ENCODE measurements at places on chromosomes 3 and 15.
A peak's percentile ranks its signal among the peaks of the same experiment; 100 is the strongest.

DNA sequence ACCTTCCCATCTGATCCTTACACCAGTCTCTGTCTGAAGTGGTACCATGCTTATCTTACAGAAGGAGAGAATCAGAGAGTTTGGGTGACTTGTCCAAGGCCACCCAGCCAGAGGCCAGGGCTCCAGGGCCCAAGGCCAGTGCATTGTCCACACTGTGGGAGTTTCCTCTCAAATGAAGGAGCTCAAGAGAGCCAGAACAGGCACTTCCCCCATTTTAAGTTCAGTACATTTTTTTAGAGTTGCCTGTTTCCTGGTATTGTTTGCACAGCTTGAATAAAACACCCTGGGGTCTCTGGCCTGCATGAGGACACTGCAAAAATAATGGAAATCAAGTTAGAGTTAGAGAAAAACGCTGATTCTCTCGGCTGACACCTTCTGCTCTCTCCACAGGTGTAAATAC, 284.0 kb downstream of the SQOR start:
- DNase-seq = no peak

DNA sequence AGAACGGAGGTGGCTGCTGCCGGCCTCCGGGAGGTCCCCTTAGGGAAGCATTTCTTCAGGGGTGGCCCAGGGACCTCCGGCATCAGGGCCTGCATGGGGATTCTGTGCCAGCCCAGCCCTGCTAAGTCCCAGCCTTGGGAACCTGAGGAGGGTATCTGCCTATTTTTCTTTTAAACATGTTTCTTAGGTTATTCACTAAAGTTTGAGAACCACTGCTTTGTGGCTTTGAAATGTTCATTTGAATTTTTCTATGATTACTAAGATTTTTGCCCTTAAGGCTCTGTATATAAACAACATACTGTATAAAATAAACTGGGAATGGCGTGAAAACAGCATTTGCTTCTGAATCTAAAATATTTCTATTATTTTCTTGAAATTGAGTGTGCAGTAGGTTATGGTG, 24.4 kb downstream of the FAN1 start:
- DNase-seq = no peak

GRCh38 chr3:54628888-54629441, 298.9 kb downstream of the LRTM1 start:
- DNase-seq = no peak

- no peak for DNase-seq
These were observed 244.2 kb downstream of the ZMAT3 start for GRCh38 chr3:178827285-178827856.

DNA sequence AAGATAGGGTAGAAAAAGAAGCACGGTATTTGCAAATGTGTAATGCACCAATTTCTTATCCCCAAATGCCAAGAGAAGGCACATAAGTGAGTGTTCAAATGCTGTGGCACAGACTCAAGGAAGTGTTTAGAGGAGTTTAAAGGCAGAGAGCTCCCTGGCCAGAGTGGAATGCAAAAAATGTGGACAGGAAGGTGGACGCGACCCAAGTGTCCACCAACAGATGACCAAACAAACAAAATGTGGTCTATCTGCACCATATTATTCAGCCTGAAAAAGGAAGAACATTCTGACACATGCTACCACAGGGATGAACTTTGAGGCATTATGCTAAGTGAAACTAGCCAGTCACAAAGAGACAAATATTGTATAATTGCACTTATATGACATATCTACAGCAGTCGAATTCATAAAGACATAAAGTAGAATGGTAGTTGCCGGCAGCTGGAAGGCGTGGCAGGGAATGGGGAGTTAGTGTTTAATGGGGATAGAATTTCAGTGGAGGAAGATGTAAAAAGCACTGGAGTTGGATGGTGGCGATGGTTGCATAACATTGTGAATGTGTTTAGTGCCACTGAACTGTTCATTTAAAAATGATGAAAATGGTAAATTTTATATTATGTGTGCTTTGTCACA, 126.6 kb downstream of the SRGAP3 start:
- no peak for DNase-seq

DNA sequence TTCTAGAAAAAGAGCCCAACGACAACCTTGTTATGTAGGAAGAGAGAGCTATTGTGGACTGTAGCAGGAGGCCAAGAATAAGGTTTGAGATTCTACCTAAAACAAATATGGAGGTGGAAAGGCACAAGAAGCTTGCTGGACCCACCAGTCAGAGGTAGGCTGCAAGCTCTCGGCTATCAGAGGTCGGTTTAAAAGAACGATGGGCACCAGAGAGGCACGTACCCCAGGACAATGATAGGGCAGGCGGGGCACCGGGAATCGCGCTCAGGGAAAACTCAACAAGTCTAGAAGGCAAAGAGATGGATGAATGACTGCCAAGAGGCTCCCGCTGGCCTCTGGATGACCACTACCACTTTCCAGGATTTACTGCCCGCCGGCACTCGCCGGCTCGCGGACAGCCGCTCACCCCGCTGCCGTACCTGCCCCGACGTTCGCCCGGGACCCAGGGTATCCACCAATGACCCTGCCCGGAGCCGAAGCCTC, 1.1 kb downstream of the HDGFL3 start:
- DNase-seq = peak; percentile 31

DNA sequence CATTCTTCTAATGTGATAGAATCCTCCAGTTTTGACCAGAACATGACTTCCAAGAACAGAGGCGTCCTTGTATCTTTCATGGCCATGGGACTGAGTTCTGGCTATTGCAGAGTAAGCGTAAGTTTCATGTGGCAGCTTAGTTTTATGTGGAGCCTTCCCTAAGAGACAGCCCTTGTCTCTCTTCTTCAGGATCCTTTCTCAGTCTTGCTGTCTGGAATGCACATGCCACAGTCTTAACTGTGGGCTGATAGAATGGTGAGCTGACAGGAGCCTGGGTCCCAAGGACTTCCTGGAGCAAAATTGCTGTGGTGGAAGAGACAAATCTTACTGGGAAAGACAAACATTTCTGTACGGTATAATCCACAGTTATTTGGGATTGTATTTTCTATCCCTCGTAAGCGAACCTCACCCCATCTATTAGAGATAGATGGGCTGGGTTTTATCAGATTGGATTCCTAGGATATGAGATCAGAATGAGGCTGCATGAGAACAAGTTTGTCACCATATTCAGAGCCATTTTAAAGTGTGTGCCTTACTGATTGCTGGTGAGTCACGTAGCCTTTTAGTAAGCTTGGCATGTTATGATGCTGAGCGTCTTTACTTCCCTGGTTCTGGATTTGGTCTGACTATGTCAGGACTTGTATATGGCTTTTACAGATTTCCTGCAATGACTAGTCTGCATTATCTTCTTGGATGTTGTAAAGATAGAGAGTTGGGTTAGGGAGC, 32.8 kb downstream of the CDIN1 start:
- DNase-seq = no peak

DNA sequence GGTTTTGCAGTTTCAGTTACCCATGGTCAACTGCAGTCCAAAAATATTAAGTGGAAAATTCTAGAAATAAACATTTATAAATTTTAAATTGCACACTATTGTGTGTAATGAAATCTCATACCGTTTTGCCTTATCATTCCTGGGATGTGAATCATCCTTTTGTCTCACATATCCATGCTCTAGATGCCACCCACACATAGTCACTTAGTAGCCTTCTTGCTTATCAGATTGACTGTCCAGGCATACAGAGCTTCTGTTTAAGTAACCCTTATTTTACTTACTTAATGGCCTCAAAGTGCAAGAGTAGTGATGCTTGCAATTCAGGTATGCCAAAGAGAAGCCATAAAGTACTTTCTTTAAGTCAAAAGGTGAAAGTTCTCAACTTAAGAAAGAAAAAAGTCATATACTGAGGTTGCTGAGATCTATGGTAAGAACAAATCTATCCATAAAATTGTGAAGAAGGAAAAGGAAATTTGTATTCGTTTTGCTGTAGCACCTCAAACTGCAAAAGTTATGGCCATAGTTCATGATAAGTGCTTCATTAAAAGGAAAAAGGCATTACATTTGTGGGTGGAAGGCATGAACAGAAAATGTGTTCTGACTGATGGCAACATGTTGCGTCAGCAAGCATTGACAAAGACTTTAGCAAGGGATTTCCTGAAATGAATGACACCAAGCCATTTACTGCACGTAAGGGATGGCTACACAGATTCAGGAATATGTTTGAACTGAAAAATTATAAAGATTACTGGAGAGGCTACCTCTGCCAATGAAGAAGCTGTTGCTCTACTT, 43.8 kb downstream of the SPATA16 start:
- no peak for DNase-seq

DNA sequence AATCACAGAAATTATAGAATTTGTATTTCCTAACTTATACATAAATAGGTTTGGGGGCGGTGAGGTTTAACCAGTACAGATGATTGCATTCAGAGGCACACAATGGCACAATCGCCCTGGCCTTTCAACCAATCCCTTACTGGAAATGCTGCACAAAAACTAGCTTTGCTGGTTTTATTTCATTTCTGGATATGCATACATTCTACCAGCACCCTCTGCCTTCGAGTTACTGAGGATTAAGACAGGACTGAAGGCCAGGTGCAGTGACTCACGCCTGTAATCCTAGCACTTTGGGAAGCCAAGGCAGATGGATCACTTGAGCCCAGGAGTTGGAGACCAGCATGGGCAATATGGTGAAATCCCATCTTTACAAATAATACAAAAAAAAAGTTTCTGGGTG, 336.1 kb downstream of the ARRDC4 start:
- no peak for DNase-seq

DNA sequence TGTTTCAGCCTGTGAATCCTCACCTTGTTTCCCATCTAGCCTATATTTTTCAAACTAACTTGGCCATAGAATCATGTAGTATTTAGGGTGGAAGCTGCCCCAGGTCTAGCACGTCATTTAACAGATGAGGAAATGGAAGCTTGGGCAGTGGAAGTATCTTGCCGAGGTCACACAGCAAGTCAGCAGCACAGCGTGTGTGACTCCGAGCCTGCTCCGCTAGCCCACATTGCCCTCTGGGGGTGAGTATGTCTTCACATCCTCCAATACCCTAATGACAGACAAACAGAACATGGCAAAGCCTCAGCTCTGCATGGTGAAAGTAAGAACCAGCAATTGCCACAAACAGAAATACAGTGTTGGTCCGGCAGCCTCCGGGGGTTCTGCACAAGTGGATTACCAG, 2.2 kb upstream of the CCR5 start:
- DNase-seq = no peak

DNA sequence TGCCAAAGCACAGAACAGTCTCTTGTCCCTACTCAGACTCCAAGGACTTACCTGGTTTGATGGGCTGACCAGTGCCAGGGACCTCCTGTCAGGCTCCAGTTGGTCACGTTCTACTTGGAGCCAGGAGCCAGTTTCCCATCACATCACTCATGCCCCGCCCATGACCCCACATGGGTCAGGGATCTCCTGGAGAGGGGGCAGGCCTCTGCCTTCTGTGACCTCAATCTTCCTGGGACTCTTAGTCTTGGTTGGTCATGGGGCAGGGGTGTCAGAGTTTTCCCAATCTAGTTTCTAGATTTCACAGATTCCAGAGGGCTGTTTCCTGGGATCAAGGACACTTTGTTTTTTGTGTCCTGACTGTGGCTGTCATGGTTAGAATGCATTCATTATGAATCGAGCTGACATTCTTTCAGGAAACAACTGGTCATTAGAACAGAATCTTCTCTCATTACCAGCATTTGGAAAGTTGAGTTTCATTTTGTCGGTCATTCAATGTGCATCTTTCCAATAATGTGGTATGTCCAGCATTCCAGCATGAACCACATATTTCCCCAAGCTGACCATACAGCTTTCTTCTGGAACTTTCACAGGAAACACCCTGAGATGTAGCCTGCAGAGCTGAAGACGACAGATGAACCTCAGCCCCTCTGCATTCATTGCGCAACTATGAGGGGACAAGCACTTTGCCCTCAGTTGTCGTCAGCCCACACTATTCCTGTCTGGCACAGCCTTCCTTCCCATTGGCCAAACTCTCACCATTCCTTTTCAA, 19.8 kb downstream of the CYP19A1 start:
- no peak for DNase-seq

DNA sequence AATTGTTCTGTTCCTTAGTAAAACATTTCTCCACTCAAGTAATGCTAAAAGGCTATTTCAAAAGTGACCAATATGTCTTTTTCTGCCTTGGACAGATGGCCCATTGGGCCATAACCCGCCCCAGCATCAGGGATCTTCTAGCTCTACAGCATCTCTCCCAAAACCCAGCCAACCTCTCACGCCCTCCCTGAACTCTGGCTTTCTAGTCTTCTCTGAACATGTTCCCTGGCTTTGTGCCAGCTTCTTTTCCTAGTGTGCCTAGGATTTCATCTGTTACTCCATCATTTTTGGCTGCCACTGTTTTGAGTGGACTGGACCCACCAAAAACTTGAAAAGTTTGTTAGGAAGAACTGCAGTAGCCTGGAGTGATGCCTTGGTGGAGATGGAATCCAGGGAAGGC, 30.7 kb downstream of the TRPM1 start:
- DNase-seq = no peak

- DNase-seq = no peak
These were observed 31.1 kb downstream of the DNAJC13 start for GRCh38 chr3:132448216-132448961.

- DNase-seq = no peak
These were observed 25.1 kb upstream of the TCF12 start for GRCh38 chr15:56893364-56893678.

- DNase-seq = no peak
These were observed 7.6 kb downstream of the XXYLT1 start for GRCh38 chr3:195263193-195263924.

DNA sequence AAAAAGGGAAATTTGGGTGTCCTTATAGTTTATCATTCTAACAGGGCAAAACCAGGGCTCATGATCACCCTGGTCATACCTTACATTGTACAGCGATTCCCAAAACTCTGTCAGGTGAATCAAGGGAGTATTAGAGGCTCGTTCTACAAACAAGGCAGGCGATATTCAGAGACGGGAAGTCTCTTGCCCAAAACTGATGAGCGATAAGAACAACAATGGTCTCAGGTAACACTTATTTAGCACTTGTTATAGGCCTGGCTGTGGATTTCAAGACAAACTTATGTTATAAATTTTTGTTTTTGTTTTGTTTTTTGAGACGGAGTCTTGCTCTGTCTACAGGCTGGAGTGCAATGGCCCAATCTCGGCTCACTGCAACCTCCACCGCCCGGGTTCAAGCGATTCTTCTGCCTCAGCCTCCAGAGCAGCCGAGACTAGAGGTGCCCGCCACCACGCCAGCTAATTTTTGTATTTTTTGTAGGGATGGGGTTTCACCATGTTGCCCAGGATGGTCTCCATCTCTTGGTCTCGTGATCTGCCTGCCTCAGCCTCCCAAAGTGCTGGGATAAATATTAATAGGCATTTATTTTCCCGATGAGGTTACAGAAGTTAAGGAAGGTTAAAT, 12.8 kb downstream of the BCL2L10 start:
- no peak for DNase-seq

DNA sequence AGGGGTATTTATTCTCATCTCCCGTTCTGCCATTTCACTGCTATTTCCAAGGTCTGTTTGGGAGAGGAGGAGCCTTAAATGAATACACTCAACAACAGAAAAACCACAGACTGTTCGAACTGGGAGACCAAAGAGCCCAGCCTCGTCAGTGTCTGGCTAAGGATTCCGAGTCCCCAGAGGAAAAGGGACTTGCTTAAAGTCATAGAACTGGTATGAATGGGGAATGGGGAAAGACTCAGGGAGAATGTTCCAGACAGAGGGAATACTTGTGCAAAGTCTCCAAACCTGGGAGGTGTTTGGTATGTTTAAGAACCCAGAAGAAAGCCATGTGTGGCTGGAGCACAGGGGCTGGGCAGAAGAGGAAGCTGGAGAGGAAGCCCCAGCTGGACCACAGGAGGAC, 46.9 kb downstream of the FAM43A start:
- no peak for DNase-seq

- DNase-seq = no peak
These were observed 31.4 kb upstream of the RARB start for GRCh38 chr3:25396686-25397085.
